ENCODE measurements at places on chromosomes 1 and 21.

DNA sequence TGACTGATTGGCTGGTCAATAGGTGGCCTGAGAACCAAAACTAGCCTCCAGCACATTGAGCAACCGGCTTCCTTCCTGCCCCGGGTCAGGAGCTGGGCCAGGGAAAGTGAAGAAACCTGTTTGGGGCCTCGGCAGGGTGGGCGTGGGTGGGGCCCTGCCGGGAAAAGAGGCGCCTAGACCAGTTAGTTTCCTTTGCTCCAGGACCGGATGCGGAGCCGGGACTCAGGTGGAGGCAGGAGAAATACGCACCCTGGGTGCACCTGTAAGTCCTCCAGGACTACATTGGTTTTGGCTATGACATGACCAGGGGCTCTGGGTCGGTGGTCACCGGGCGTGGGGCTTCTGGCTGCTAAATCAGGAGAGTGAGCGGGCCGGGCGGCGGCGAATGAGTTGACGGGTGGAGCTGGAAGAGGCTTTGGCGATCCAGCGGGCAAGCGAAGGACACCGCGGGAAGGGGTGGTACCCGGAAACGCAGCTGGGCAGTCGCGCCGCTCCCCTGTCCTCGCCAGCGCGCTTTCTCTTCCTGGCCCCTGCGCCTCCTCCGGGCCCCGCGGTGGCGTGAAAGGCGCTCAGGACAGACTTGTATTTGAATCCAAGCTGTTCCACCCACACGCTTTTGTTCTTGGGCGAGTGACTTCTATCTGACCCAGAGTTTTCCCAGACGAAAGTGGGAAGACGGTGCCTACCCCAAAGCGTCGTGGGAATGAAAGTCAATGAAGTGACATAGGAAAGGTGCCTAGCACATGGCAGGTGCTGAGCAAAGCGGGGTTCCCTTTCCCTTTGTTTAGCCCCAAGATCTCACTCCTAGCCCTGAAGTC is 30.6 kb upstream of the JUN start:
- no peak for DNase-seq

GRCh38 chr1:23554481-23555269 is 4.6 kb downstream of the ID3 start:
- DNase-seq, result peak; percentile 84

DNA sequence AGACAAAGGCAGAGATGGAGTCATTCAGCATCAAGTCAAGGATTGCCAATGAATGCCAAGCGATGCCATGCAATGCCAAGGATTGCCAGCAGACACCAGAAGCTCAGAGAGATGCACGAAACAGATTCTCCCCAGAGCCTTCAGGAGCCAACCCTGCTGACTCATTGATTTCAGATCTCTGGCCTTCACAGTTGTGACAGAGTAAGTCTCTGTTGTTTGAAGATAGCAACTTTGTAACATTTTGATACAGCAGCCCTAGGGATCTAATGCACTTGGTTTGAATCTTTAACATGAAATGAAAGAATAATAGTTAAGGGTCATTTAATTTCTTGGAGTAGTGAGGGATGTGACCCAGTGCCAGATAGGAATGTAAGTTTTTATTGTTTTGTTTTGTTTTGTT is 287.4 kb upstream of the RUNX1 start:
- DNase-seq, result no peak

DNA sequence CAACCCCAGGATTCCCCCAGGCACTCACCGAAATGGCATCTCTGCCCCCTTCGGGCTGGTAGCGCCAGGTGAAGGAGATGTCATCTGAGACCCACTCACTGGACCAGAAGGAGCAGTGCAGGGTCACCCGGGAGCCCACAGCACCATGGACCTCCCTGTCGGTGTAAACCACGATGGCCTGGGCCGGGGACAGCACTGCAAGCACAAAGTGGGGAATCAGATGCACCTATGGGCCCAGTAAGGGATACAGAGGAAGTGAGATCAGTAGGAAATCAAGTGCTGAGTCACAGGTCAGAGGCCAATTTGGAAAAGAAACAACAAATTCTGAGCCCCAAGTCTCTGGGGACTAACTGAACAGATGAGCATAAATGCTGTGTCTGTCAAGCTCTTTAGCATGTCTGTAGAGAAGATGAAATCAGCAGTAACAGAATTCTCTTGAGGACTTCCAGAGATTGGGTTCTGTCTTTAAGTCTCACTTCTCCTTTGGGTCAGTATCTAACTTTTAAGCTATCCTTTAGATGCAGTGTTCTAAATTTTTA is 2.5 kb downstream of the MPZ start:
- DNase-seq, result no peak

- no peak for DNase-seq
These were observed 69.9 kb downstream of the LAMC1 start for GRCh38 chr1:183093066-183093668.

DNA sequence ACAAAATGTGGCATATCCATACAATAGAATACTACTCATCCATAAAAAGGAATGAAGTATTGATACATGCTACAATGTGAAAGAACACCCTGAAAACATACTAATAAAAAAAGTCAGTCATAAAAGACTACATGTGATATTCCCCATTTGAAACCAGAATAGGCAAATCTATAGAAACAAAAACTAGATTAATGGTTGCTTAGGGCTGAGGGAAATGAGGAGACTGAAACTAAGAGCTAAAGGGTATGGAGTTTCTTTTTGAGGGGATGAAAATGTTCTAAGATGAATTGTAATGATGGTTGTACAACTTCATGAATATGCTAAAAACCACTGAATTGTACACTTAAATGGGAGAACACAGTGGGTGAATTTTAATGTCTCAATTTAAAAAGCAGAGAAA is 50.9 kb downstream of the ACBD6 start:
- no peak for DNase-seq

GRCh38 chr1:33319949-33320618 is 814 bp downstream of the A3GALT2 start:
- no peak for DNase-seq

DNA sequence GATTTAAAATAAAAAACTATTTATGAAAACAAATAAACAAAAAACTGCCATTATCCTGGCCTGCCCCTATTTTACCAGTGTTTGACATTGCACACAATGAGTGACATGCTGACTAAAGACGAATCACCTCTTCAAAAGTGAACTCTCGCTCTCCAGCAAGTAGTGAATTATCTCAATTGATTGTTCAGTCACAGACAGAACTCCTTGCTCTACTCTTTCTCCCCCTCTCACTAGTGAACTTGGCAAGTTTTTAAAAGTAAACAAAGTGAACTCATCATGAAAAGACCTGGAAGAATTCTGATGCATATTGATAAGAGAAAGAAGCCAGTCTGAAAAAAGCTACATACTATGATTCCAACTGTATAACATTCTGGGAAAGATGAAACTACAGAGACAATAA is 4.7 kb upstream of the C1orf52 start:
- DNase-seq, result no peak

DNA sequence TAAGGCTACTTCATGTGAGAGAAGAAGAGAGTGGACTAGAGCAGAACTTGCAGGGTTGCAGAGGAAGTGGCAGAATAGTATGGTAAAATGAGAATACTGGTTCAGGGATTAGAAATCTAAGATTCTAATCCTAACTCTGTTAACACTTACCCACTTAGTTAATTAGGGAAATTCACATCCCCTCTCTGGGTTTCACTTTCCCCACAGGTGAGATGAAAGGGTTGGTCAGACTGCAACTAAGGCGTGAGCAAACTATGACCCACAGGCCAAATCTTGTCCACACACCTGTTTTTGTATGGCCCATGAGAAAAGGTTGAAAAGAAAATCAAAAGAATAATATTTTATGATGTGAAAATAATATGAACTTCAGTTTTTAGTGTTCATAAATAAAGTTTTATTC is 117.5 kb downstream of the MACF1 start:
- DNase-seq, result no peak

- DNase-seq, result no peak
These were observed 308.2 kb downstream of the BRINP3 start for GRCh38 chr1:190169311-190170067.

GRCh38 chr1:228799924-228800323 is 64.6 kb downstream of the RHOU start:
- DNase-seq, result no peak

- DNase-seq, result no peak
These were observed 297.8 kb downstream of the BRINP3 start for GRCh38 chr1:190179817-190180216.

GRCh38 chr1:169809370-169810095 is 14.8 kb upstream of the METTL18 start:
- no peak for DNase-seq

- no peak for DNase-seq
These were observed 184.2 kb downstream of the ETS2 start for GRCh38 chr21:38989745-38990423.

- DNase-seq, result no peak
These were observed 71.4 kb downstream of the RGL1 start for GRCh38 chr1:183876309-183876708.

GRCh38 chr1:25103164-25103795 is 129.0 kb downstream of the SYF2 start:
- no peak for DNase-seq

DNA sequence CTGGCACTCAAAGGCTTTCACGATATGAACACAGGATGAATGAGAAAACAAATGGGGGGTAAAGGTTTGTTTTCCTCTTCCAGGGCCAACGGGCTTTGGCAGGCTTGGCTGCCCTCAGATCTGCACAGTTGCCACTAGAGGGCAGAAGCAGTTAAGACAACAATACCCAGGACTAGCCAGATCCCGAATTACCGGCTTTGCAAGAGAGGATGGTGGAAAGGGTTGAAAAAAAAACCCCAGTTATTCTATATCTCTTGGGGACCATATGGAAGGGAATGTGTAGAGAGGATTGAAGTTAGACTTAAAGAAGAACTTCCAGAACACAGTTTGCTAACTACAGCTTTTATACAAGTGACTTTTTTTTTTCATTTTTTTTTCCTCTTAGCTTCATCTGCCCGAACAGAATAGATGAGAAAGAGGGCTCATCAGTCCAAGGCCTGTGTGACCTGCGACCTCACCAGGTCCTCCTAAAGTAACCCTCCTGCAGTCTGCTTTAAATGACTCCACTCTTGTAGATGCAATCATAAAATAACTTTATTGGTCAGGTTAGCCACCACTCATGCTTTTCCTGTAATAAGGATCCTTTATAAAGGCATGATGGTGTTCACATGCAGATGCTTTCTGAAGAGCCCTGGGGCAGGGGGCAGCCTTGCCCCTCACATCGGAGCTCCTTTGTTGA is 10.7 kb downstream of the FMOD start:
- DNase-seq, result peak; percentile 45

DNA sequence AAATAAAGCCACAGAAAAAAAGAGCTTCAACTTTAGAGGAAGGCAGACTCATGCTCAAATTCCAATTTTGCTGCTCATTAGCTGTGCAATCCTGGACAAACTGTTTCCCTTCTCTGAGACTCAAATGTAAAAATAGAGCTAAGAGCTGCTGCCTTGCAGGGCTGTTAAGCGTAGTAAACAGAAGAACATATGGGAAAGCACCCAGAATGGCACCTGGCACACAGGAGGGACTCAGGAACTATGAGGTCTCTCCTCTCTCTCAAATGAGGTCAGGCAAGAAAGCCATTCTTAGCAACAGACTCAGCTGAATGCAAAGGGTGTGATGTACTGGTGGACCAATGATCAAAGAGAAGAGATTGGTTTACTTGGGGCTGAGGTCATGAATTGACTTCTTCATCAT is 61.3 kb downstream of the TRABD2B start:
- no peak for DNase-seq

- DNase-seq, result no peak
These were observed 642 bp upstream of the SLC16A1 start for GRCh38 chr1:112956544-112957132.

DNA sequence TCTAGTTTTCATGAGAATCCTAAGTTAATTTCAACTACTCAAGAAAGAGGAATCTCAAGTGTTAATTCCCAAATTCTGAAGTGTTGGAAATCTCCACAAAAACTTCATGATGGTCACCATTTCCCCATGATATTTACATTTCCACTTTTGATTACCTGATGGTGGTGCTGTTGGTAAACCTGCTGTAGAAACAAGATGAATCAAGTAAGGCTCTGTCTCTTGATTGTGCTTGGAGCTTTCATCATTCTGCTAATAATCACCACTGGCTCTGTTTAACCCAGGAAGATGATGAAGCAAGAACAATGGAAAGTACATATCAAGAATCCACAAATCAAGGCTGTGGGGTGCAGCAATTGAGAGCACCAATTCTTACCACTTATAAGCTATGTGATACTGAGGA is 77.8 kb downstream of the C4BPA start:
- no peak for DNase-seq

GRCh38 chr1:234372011-234372757 is 1.1 kb upstream of the COA6 start:
- no peak for DNase-seq

DNA sequence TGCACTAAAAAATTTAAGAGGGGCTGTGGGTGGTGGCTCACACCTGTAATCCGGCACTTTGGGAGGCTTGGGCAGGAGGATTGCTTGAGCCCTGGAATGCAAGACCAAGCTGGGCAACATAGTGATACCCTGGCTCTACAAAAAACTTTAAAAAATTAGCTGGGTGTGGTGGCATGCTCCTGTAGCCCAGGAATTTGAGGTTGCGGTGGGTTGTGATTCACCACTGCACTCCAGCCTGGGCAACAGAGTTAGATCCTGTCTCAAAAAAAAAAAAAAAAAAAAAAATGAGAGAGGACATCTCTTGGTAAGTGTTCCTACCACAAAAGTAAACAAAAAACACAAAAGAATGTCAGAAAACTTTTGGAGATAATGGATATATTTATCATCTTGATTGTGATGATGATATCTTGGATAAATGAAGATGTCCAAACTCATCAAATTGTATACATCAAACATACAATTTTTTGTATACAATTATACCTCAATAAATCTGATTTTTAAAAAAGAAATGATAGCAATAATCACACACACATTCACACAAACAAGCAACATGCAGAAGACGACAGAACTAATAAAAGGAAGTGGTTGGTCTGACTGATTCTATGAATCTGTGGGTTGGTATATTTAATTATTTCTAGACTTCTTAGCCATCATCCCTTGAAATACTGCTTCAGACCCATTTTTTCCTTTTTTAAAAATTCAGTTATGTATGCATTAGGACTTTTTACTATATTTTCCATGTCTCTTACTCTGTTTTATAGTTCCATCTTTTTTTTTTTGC is 465.9 kb downstream of the PLA2G4A start:
- DNase-seq, result no peak

- no peak for DNase-seq
These were observed 54.1 kb downstream of the MRPL37 start for GRCh38 chr1:54254055-54254454.

DNA sequence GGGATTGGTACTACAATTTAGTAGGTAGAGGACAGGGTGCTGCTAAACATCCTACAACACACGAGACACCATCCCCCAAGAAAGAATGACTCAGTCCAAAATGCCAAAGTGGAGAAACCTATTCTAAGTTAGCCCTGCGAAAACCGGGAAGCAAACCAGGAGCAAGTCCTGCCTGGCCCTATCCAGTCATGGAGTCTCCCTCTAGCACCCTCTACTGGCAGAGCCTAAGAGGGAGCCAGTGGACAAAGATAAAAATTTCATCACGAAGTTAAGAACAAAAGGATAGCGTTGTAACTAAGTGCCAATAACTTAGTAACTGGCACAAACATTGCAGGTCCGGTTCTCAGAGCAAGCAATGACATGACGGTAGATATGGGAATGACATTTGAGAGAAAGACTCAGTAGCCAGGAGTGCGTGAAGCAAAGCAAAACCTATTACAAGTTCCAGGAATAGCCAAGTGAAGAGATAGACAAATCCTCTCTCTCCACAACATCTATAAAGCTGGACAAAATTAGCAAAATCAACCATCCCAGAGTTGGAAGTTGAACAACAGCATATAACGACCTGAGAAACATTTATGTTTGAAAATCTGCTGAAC is 383.5 kb downstream of the OMA1 start:
- DNase-seq, result no peak

GRCh38 chr1:233523047-233523446 is 90.9 kb upstream of the KCNK1 start:
- DNase-seq, result no peak

GRCh38 chr1:64543831-64544230 is 73.9 kb downstream of the CACHD1 start:
- DNase-seq, result no peak
